ENCODE measurements at places on chromosomes 2 and 18.

- DNase-seq, result no peak
These were observed 125.3 kb downstream of the TCF4 start for GRCh38 chr18:55462652-55463051.

- DNase-seq, result no peak
These were observed 81.9 kb downstream of the GFPT1 start for GRCh38 chr2:69305166-69305565.

GRCh38 chr2:209381091-209381490 is 42.8 kb upstream of the MAP2 start:
- no peak for DNase-seq

DNA sequence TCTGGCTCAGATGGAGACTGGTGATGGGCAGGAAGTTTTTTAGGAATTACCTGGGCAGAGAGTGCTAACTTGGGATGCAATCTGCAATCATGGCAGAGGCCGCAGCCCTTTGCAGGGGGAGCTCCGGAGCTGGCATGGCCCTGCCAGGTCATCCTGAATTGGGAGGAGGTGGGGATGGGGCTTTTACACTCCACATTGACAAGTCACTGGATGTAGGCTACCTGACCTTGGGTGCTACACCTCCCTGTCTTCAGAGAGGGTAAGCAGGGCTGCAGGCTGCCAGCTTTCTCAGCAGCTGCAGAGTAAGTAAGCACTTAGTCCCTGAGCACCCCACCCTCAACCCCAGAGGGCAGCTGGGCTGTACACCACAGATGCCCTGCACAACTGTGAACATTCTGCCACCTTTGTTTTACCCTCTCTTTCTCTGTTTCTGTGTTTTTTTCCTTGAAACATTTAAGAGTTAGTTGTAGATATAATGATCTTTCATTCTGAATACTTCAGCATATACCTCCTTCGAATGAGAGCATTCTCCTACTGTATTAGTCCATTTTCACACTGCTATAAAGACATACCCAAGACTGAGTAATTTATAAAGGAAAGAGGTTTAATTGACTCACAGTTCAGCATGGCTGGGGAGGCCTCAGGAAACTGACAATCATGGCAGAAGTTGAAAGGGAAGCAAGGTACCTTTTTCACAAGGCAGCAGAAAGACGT is 6.8 kb upstream of the HS1BP3 start:
- no peak for DNase-seq

GRCh38 chr2:46888421-46888952 is 27.1 kb downstream of the MCFD2 start:
- DNase-seq, result no peak

DNA sequence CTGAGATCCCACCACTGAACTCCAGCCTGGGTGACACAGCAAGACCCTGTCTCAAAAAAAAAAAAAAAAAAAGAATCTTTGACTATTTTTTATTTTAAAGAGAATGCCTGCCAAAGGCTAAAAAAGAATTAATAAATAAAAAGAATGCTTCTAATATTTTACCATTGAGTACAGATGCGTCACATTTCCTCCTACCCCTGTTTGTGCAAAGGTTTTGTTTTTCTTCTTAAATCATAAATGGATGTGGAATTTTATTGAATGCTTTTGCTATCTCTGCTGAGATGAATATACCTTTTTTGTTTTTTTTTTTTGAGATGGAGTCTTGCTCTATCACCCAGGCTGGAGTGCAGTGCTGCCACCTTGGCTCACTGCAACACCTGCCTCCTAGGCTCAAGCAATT is 22.8 kb downstream of the CYBRD1 start:
- DNase-seq, result no peak

- DNase-seq, result no peak
These were observed 11.8 kb downstream of the LAMA3 start for GRCh38 chr18:23701017-23701416.

Measured in hematopoietic multipotent progenitor cell treated with erythropoietin and hydrocortisone succinate and interleukin-3 and kit ligand, for 8 days (in vitro differentiated cells).